ENCODE measurements at places on chromosomes 1 and 21. TPM values are rescaled to one million over a fixed set of nuclear protein-coding genes. Genes with fewer than 3 reads are reported as not detected.
A peak's percentile ranks its signal among the peaks of the same experiment; 100 is the strongest.

DNA sequence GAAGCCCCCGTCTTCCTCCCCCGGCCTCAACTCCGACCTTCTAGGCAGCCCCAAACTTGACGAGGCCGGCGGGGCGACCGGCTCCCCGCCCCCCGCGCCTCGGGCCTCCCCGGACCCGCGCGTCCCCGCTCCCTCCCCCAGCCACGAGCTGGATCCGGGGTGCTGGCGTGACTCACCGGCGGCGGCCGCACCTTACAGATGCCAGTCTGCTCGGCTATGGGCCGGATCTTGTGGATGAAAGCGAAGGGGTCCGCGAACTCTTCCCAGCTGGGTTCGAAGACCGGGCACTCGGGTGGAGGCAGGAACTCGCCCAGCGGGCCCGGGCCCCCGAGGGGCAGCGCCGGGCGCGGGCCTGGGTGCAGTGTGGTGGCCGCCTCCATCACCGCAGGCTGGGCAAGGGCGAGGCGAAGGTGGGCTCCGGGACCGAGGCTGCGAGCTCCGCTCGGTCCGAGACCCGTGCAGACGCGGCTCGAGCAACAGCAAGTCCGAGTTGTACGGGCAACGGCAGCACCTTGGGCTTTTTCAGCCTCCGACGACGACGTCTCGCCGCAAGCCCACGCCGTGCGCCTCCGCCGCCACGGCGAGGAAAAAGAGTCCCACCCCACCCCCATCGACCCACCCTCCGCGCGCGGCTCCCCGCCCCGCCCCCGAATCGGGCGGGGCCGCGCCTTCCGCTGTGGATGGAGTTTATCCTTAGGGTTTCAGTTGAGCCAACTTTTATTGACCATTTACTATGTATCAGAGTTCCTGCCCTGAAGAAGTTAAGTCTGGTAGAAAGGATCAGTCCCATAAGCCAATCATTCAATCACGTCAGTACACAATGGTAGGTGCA is at the start of gene KDM5B:
Gene KDM5B (minus strand): TSS at position 496 of the 832 bp plus-strand sequence. CDS start 116 bp downstream, at position 380.
- peak; percentile 81 for DNase-seq

DNA sequence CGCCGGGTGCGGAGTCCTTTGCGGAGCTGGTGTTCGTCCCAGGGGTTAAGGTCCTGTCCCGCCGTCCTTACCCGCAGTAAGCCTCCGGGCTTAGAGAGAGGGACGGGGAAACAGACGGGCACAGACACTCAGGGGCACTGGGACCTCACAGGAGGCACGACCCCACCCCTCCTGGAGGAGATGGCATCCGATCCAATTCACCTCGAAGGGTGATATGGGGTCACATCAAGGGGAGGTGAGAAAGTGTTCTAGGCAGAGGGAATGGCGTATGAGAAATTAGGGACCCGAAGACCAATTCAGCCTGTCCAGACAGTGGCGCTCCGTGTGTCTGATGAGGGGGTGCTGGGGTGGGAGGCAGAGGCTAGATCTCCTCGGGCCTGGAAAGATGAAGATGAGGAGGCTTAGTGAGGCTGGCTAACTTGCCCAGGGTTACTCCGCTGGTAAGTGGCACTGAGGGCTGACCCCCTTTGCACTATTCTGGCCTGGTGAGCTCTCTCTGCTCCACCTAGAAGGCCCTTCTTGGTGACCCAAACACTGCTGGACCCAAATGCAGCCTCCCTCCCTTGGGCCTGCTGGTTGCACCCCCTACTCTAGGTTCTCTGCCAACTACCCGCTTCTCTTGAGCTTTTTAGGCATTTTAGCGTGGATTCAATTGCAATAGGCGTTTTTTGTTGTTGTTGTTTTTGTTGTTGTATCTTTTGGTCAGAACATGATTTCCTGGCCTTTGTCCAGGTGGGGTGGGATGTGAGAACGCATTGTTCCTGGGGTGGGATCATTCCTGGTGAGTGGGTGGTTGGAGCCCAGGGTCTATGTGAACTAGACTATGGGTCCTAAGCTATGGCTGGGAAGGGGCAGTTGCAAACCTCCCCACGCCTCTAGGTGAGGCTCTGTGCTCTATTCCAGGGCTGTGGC is 12.3 kb downstream of the BTBD19 start:
- DNase-seq, result no peak

- peak; percentile 63 for DNase-seq
Measured at GRCh38 chr21:46183910-46184624, at the start of gene SPATC1L. SPATC1L (minus strand) TSS chr21:46184459; CDS start chr21:46182816, 1,643 bp downstream.

DNA sequence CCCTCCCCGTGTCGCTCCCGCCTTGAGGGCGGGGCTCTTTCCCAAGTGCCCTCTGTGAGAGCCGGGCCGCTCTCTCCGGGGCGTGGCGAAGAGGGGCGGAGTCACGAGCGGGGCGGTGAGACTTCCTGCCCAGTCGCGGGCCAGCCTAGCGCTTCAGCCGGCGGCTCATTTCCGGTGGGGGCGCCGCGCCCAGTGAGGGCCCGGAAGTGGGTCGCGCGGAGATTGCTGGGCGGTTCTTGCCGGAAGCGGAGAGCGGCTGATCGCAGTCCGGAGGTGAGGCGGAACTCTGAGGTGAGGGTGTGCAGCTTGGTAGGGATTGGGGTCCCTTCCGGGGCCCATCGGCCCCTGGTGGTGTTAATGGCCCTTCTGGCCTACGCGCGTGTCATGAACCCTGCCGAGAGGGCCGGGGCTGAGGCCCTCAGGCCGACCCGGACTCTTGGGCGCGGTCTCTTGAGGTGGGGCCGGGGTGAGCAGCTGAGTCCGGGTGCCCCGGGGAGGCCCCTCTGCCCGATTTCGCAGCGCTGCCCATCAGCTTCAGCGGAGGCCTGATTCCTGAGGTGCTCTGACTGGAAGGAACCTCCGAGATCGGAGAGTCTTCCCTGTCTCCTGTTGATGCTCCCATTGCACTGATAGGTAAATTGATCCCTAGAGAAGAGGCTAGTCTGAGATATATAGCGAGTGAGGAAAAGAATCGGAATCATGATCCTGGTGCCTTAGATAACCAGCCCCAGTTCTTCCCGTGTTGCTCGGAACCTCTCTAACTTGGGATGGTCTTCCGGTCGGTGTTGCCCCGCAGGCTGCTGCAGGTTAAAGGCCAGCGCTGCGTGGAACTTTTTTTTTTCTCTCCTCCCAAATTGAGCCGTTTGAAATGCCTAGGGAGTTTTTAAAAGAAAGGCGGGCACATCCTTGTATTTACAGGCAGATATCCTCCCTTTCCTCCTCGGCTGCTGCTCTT is at the start of gene CAP1:
Gene CAP1 (plus strand): TSS at position 219 of the 955 bp plus-strand sequence. CDS start 18,618 bp downstream, outside the sequence.
- DNase-seq, result peak; percentile 99

- no peak for DNase-seq
Measured at GRCh38 chr1:230240446-230241086, 173.5 kb downstream of the GALNT2 start.

DNA sequence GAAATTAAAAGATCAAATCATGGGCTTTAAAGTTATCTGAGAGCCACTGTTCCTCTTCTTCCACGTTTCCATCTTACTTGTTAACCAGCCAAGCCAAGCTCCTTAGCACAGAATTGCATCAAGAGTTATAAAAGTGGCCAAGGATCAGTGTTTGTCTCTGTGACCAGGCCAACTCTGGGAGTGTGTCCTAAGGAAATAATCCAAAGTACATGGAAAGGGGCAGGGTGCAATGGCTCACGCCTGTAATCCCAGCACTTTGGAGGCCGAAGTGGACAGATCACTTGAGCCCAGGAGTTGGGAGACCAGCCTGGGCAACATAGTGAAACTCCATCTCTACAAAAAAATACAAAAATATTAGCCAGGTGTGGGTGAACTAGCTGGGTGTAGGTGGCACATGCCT is 10.0 kb upstream of the MPZL1 start:
- no peak for DNase-seq

DNA sequence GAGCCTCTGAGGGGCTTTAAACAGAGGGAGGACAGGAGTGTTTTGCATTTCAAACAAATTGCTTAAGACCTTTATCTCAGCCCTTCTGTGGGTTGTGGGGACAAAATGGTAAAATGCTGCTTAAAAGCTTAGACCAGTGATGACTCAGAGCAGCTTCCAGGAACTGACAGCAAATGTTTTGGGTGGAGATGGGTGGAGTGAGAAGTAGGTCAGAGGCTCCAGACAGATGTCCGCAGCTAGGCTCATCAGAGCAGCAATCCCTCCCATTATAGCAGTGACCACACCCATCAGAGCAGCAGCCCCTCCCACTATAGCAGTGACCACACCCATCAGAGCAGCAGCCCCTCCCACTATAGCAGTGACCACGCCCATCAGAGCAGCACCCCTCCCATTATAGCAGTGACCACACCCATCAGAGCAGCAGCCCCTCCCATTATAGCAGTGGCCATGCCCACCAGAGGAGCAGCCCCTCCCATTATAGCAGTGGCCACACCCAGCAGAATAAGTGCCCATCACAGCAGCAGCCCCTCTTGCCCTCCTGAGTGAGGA is 532.2 kb downstream of the MATN1 start:
- no peak for DNase-seq

- no peak for DNase-seq
Measured at GRCh38 chr1:21857142-21857839, 45.2 kb downstream of the LDLRAD2 start.

GRCh38 chr21:31730712-31731055 is 1.2 kb downstream of the SCAF4 start:
- peak; percentile 82 for DNase-seq

GRCh38 chr1:88035578-88035977 is 648.5 kb upstream of the PKN2 start:
- DNase-seq, result peak; percentile 65

Gene SORT1
- 41.5 TPM for total RNA-seq

Gene CACNA1S
- total RNA-seq, result 0.04 TPM

- no peak for DNase-seq
Measured at GRCh38 chr1:199751962-199752687, 275.4 kb upstream of the NR5A2 start.

Gene ACKR1
- 0.26 TPM for total RNA-seq

DNA sequence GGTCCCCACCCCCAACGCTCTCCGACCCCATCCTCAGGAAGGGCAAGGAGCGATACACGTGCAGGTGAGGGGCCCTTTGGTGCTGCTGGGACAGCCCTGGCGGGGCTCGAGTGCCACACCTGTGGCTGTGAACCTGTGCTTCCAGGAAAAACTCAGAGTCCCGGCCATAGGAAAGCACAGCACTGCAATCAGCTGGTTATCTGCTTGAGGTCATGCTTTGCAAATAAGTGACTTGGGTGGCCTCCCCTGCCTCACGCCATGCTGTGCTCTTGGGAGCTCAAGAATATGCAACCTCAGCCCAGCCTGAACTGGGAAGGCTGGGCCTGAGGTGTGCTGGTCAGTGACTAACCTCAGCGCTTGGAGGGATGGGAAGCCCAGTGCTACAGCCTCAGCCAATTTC is 36.5 kb upstream of the ARHGEF16 start:
- no peak for DNase-seq

DNA sequence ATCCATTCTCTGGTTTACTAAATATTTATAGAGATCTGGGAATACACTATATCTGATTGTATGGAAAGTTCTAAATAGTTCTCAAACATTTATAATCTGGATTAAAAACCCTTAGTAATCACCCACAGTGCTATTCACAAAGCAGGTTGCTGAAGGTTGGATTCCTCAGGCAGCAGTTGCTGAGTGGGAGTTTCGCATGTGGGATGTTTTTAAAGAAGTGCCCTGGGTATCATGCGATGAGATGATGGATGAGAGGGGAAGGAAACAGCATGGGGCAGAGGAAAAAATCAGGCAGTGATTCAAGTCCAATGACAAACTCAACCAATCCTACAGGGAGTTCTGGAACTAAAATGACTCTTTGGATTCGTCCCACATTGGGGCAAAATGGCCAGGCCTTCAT is 85.3 kb upstream of the GALNT2 start:
- DNase-seq, result no peak

GRCh38 chr1:245931450-245931849 is 575.6 kb downstream of the SMYD3 start:
- DNase-seq, result no peak

GRCh38 chr1:183289051-183289496 is 103.0 kb downstream of the LAMC2 start:
- DNase-seq, result no peak

Gene SH2D2A
- total RNA-seq, result 2.5 TPM

GRCh38 chr1:37883671-37884070 is 24.3 kb upstream of the MTF1 start:
- no peak for DNase-seq

DNA sequence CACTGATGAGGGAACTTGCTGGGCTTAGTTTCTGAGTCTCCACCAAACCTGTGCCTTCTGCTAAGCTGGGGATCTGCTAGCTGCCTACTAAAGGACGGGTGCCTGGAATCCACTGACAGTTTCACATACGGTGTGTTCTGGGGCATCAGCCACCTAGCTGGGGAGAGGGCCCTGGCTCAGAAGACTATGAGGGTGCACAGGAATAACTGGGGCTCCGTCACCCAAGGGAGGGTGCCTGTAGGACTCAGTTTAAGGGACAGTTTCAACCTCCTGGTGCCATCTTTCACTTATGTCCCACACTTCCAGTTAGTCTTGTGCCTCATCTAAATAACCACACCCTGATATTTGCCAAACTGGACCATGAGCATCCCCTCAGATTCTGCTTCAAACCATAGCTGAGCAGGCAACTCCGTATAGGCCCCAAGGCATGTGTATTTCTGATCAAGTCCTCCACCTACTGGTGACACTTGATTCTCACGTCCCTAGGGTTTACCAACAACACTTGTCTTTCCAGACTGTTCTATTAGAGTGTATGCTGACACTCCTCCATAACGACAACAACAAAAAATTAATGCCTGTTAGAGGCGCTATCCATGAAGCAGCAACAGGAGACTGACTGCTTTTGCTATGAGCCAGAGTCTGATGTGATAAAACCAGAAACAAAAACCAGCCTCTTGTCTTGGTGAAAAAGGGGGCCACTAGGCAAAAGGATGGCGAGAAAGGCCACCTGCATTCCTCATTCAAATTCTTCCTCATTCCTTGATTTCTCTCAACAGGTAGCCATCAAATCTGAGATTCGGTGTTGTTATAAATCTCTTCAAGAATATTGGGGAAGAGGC is 55.0 kb upstream of the PAXBP1 start:
- peak; percentile 57 for DNase-seq

DNA sequence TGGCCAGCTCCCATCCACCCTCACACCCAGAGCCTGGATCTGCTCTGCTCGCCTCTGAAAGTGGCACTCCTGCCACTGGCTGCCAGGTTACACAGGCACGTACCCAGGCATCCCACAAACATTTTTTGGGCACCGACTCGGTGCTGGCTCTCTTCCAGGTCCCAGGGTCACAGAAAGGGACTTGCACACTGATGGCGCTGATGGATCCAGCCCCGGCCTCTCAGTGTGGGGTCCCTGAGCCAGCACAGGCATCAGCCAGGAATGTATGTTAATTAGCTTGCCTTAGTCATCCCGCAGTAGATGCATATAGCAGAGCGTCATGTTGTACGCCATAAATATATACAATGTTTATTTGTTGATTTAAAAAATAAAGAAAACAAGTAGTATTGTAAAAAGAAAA is 537.2 kb downstream of the NPHP4 start:
- DNase-seq, result peak; percentile 44

GRCh38 chr1:201499795-201500669 is 6.9 kb downstream of the CSRP1 start:
- DNase-seq, result no peak

Gene HSD3B2
- total RNA-seq, result not detected

- DNase-seq, result no peak
Measured at GRCh38 chr1:93587354-93587753, 94.3 kb downstream of the BCAR3 start.

Gene ZMYND12
- 0.42 TPM for total RNA-seq

Gene CSF3R
- not detected for total RNA-seq

Gene SLC5A3
- total RNA-seq, result 11.4 TPM
